ENCODE measurements at places on chromosomes 4 and X.

GRCh38 chrX:13418126-13419097 is 98.6 kb upstream of the ATXN3L start:
- DNase-seq, result no peak

GRCh38 chr4:48958582-48958981 is 27.5 kb upstream of the CWH43 start:
- DNase-seq, result no peak

DNA sequence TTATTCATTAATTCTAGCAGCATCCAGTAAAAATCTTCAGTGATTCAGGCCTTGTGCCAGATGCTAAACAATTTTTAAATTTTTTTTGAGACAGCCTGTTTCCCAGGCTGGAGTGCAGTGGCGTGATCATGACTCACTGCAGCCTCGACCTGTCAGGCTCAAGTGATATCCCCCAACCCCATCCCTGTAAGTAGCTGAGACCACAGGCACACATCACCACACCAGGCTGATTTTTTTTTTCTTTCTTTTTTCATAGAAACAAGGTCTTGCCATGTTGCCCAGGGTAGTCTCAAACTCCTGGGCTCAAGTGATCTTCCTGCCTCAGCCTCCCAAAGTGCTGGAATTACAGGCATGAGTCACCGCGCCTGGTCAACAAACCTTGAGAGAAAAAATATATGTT is 705.5 kb downstream of the ARAP2 start:
- DNase-seq, result no peak

DNA sequence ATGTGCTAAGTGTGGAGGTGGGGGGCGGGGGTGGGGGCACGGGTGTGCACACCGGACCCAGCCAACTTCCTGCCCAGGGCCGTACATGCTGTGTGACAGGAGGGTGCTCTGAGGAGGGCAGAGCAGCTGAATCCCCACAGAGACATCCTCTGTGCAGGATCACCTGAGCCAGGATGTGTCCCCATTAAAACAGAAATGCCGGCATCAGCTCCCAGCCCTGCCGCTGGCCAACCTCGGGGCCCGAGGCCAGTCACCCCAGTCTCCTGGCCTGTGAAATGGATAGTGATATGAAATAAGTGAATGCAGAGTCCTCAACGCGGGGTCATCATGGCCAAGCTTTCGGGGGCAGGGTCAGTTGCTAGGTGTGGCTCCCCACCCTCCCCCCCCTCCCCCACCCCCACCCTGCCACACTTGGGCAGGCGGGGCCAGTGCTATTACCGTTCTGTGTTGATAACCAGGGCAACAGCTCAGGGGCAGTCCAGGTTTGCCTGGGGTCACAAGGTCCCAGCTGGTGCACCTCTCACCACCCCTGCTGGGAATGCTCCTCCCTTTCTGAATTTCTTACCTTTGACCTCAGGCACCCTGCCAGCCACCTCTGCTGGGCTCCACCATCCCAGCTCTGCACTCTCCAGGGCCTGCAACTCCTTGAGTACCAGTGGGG is 227.2 kb upstream of the PSAPL1 start:
- DNase-seq, result no peak

- DNase-seq, result no peak
Observed at GRCh38 chrX:113408843-113409242, 568.2 kb upstream of the AMOT start.

GRCh38 chr4:85929961-85930665 is 429.7 kb downstream of the MAPK10 start:
- DNase-seq, result peak; percentile 72

DNA sequence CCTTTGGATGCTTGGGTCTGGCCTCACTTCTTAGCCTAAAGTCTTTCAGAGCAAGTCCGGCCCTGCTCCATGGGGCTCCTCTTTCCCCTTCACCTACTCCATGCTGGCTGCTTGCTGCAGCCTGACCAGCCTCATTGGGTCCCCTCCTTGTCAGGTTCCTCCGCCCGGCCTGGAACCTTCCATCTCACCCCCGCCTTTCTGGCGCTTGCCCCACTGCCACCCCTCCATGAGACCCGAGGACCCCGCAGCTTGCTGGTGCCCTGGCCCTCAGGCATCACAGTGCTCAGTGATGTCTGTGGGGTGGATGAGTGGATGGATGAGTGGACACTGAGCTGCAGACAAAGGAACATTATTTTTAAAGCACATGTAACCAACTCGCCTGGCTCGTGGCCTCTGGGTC is 24.7 kb downstream of the SORCS2 start:
- no peak for DNase-seq

DNA sequence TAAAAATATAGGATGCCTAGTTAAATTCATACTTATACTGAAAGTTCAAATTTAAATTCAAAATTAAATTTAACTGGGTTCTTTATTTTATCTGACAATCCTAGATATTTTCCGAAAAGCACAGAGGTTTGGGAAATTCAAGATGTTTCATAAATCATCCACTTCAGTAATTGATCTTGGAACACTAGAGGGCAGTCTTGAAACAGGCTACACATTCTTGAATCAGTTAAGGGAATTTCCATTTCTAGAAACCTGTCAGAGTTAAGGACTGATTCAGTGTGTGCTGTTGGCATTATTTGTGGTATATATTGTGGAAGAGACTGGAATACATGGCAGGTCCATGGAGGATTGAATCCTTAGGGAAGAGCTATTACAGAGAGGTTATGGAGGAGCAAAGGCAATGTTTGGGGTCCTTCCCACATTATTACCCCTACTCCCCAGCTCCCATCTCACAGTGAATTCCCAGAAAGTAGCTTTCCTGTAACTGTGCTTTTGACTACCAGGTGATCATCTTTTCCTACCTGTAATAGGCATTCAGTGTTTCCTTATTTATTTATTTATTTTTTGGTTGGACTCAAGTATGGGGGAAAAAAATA is 92.9 kb downstream of the EGF start:
- DNase-seq, result no peak

- DNase-seq, result no peak
Observed at GRCh38 chr4:29046186-29046585, 1674.0 kb upstream of the PCDH7 start.

DNA sequence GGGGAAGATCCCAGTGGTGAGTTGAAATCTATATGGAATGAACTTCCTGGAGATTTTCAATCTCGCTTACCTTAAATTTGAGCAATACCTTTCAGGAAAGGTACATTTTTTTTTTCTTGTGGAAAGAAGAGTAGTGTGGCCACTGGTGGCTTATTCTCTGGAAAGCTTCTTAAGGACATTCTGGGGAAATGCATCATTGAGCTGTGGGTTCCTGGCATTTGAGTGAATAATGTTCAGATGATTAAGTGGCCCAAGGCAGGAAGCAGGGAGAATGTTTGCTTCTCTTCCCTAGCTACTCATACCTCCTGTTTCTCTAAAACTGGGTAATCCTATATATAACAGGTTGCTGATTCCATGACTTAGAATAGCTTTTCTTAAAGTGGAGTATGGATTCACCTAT is 31.8 kb downstream of the STAG2 start:
- DNase-seq, result no peak

DNA sequence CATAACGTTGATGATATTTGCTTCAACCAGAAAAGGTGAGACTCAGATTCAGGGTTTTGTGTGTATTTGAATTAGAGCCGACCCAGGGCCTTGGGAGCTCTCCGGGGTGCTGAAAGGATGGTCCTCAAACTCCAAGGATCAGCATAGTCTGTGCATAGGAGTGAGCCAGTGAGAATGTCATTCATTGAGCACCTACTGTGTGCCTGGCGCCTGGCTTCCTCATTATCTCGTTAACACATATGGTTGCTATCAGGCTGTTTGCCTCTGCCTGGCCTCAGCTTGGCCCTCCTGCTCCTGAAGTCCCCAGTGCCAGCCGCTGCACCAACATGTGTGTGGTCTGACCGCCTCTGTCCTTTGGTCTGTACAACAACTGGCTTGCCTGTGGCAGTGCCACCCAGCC is 25.1 kb upstream of the JAKMIP1 start:
- peak; percentile 24 for DNase-seq
